ENCODE measurements at places on chromosomes 5 and 9. TPM values are rescaled to one million over a fixed set of nuclear protein-coding genes. Genes with fewer than 3 reads are reported as not detected.

The SPATA6L gene
- total RNA-seq, result 2.1 TPM

The IL4 gene
- total RNA-seq, result not detected

The SLC45A2 gene
- total RNA-seq, result not detected

The TLX3 gene
- not detected for total RNA-seq

The C5orf34 gene
- 6.1 TPM for total RNA-seq

The KIF20A gene
- 42.0 TPM for total RNA-seq

The LCN12 gene
- 0.64 TPM for total RNA-seq

The BTNL3 gene
- total RNA-seq, result not detected

The PCDHB6 gene
- total RNA-seq, result not detected

The CCDC107 gene
- 11.8 TPM for total RNA-seq

The GABBR2 gene
- total RNA-seq, result 1.4 TPM
